ENCODE measurements at places on chromosomes 2 and 18. TPM values are rescaled to one million over a fixed set of nuclear protein-coding genes. Genes with fewer than 3 reads are reported as not detected.

DNA sequence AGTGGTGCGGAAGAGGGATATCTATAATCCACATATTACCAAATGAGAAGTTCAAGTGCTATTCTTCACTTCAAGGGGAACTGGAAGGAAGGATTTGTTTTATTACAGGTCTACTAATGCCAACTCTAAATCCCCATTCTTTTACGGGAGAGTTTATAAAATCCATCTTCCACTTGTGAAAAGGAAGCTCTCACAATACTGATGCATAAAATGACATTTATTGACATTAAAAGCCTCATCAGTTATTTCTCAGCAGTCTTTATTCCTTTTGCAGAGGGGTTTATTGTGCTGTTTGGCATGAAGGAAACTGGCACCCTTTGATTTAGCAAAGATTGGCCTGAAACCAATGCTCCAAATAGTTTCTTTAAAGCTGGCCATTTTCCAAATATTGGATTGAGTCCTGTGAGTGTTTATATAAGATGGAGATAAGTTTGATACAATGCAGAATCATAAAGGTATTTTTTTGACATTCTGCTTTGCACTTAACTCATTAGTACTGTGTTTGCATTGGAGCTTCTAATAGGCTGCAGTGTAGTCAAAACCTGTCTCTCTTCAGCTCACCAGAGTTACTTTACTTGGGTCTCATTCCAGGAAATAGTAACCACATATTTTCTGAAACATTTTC is 26.6 kb downstream of the LRP1B start:
- no peak overlapping the region for H3K4me3 ChIP-seq
- H3K27me3 ChIP-seq = no peaks in the 10 kb centered on the region
- H3K36me3 ChIP-seq = no peaks in the 10 kb centered on the region
- no peak overlapping the region for H3K27ac ChIP-seq

DNA sequence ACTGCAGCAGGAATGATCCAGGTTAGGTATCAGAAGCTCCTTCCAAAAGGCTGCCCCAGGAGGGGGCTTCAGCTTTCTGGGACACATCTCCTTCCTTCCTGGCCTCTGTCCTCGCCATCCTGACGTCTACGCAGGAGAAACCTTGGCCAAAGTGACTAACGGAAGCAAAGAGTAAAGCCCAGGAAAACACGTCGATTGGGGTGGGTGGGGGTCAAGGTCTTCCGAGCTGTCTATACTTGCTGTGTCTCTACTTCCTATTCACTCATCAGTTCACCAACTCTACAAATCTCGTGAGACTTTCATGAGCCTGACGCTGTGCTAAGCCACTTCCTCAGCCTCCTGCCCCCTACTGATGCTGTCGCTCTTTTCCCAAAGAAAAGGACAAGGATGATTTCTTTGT is 212.6 kb downstream of the TNS1 start:
- H3K27me3 ChIP-seq = no peaks in the 10 kb centered on the region
- no peaks in the 10 kb centered on the region for H3K36me3 ChIP-seq
- no peak for DNase-seq
- peaks cover 8% of the 10 kb centered on the region for H3K4me1 ChIP-seq
- H3K4me3 ChIP-seq = no peak overlapping the region

DNA sequence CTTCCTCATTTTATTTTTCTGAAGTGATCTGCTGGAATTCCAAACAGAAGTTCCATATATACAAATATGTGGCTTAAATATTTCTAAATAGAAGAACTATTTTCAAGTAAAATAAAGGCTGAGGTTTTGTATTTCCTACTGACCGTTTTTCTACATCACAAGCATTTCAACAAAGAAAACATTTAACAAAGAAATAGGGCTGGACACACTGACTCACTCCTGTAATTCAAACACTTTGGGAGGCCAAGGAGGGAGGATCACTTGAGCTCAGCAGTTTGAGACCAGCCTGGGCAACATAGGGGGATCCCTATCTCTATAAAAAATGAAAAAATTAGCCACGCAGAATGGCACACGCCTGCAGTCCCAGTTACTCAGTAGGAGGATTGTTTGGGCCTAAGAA is 44.6 kb downstream of the TANK start:
- no peak overlapping the region for H3K4me3 ChIP-seq
- no peaks in the 10 kb centered on the region for H3K4me1 ChIP-seq
- no peak for DNase-seq

- H3K27me3 ChIP-seq = no peaks in the 10 kb centered on the region
- H3K27ac ChIP-seq = no peak overlapping the region
- H3K36me3 ChIP-seq = peaks cover 8% of the 10 kb centered on the region
- DNase-seq = no peak
Measured at GRCh38 chr2:162184359-162184758, 32.3 kb upstream of the GCG start.

GRCh38 chr2:55604027-55604565 is 13.3 kb downstream of the PPP4R3B start:
- no peaks in the 10 kb centered on the region for H3K27me3 ChIP-seq
- H3K4me1 ChIP-seq = peaks cover 7% of the 10 kb centered on the region
- no peak for DNase-seq
- H3K36me3 ChIP-seq = peaks cover 14% of the 10 kb centered on the region
- no peak overlapping the region for H3K4me3 ChIP-seq

The EIF2AK2 gene
- 40.1 TPM for total RNA-seq

The MC2R gene
- total RNA-seq = not detected

The TLX2 gene
- total RNA-seq = not detected

The CCDC68 gene
- 10.6 TPM for total RNA-seq

Data from lung (tissue), 17 donors.